ENCODE measurements at places on chromosomes 1 and 21.

DNA sequence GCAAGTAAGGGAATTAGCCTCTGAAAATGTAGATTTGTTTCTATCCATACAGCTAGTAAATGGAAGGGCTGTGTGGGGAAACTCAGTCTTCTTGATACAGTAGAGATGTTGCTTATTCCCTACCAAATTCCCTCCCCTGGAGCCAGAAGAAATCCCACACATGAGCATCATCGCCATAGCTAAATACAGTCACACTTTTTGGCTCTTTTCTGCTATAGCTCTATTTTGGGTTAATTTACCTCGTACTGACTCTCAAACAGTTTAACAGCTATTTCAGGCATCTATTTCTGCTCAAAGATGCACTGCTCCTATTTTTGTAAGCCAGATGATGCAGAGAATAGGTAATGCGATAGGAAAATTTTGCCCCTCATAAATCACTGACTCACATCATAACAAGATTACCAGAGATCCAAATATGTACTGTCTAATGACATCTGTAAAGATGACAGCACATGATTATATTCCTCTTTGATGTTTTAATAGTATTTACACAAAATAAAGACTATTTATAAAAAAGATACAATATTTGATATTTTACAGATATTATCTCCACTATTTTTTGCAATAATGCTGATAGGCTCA is 58.6 kb downstream of the XCL1 start:
- no peak for DNase-seq

DNA sequence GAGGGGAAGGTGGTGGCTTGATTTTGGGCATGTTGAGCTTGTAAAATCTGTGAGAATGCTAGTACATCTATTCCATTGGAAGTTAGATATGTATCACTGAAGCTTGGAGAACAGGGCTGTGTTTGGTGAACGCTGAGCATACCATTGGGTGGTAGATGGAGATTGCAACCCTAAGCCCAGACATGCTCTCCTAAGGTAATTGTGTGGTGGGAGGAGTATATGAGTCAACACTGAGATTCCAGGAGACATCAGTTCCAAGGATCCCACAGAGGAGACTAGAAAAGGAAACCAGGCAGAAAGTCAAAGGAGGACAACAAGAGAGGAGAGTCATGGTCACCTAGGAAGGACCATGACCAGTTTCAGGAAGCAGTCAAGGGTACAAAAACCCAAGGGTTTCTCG is 60.4 kb downstream of the KIF21B start:
- no peak for DNase-seq

GRCh38 chr1:220803401-220804201 is 16.9 kb downstream of the MTARC1 start:
- peak; percentile 51 for DNase-seq

GRCh38 chr1:208113011-208113410 is 131.2 kb downstream of the PLXNA2 start:
- DNase-seq, result no peak

- DNase-seq, result no peak
Measured at GRCh38 chr1:45458894-45459293, 32.1 kb downstream of the TESK2 start.

- peak; percentile 81 for DNase-seq
Measured at GRCh38 chr1:1567891-1568291, 6.8 kb downstream of the SSU72 start.

DNA sequence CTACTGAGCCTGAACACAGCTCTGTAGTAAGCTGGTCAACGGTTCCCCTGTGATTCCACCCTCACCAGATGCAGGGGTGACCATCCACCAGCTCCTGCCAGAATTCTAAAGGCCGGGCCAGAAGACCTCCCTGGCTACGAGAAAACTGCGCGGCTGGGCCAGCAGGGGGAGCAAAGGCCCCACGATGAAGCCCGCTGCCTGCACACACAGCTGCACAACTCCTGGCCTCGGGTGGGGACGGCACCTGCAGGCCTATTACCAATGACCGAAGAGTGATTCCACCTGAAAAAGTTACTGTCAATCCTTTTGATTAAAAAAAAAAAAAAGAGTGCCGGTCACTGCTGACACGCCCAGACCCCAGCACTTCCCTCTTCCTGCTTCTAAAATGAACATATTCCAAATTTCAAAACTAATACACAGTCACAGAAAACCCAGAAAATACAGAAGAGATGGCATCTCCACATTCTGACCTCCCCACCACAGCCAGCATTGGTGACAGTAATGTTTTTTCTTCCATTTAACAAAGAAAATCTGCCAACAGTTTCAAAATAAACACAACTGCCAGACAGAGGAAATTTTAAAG is 49.8 kb upstream of the RIPK4 start:
- peak; percentile 75 for DNase-seq

DNA sequence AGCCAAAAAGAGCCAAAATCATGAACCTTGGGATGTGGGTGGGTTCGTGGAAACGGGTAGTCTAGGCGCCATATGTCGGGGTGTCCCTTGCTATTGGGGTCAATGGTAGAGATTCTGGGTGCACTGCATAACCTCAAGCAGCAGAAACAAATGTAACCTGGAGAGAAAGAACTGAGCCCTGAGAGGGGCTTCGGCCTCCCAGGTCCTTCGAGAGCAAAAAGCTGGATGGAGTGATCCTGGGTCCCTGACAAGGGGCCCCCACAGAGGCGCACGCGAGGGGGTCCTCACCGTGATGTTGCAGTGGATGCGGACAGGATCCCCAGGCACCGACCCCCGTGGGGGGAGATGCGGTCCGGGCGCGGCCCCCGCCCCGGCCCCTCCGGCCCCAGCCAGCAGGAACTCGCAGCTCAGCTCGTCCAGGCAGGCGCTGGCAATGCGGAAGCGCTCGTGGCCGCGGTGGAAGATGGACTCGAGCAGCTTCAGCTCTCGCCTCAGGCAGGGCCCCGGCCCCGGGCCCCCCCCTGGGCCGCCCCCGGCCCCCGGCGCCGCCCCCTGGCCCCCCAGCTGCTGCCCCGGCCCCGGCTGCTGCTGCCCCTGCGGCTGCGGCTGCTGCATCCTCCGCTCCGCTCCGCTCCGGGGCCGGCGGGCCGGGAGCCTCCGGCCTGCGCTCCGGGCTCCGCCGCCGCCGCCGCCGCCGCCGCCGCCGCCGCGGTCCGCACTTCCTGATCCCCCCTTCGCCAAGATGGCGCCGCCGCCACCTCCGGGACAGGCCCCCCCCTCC is at the start of gene UBE2Q1:
Gene UBE2Q1 (minus strand): TSS at position 724 of the 781 bp plus-strand sequence. CDS start 109 bp downstream, at position 615.
- DNase-seq, result no peak

DNA sequence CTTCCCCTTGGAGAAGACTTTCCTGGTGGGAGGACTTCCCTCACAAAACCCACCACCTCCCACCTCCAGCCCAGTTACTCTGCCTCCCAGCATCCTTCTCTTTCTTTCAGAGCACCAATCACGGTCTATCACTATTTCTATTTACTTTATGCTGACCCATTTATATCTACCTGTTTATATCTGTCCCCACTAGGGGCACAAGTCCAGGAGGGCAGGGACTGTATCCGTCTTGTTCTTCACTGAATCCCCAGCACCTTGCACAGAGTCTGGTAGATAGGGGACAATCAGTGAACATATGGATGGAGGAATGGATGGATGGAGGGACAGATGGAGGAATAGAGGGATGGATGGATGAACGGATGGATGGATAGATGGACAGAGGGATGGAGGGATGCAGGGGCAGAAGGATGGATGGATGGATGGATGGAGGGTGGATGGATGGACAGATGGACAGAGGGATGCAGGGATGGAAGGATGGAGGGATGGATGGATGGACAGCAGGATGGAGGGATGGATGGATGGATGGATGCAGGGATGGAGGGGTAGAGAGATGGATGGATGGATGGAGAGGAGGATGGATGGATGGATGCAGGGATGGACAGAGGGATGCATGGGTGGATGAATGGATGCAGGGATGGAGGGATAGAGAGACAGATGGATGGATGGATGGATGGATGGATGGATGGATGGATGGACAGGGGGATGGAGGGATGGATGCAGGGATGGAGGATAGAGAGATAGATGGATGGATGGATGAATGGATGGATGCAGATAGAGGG is 5.5 kb downstream of the C1QB start:
- DNase-seq, result no peak

GRCh38 chr1:236156512-236157208 is 14.3 kb downstream of the GPR137B start:
- DNase-seq, result no peak

DNA sequence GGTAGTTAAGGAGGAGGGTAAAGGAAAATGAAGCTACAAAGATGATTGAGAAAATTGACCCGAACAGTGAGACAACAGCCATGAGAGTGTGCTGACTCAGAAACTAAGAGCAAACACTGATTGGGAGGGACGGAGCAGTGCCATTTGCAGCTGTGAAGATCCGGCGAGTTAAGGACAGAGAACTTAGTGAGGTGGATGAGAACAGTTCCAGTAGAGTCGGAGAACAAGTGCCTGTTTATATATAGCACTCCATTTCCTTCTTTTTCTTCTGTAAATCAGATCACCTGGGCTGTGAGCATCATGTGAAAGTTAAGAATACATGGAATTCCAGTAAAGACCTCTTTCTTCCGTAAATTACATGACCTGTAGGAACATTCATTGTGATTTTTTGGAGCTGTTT is 145.7 kb downstream of the KCNK2 start:
- no peak for DNase-seq

All from ELF-1 (cell line).